ENCODE measurements at places on chromosomes 1 and 21.

- DNase-seq, result no peak
Measured at GRCh38 chr1:192839162-192840066, 30.6 kb downstream of the RGS2 start.

- no peak for DNase-seq
Measured at GRCh38 chr1:199813198-199813597, 214.3 kb upstream of the NR5A2 start.

DNA sequence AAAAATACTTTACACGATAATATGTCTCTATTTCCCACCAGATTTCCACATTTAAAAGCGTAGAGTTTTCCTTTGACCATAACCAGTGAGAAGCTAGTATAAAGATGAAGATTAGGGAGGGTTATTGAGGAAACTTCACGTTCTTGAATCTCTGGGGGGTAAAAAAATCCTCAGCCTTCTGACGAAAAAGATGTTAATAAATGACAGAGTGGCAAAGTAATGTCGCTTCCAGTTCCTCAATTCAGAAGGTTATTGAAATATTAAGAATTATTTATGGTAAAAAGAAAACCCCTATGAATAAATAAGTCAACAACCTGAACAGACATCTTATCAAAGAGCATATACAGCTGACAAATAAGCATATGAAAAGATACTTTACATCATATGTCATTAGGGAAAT is 241.0 kb downstream of the GPATCH2 start:
- DNase-seq, result no peak

DNA sequence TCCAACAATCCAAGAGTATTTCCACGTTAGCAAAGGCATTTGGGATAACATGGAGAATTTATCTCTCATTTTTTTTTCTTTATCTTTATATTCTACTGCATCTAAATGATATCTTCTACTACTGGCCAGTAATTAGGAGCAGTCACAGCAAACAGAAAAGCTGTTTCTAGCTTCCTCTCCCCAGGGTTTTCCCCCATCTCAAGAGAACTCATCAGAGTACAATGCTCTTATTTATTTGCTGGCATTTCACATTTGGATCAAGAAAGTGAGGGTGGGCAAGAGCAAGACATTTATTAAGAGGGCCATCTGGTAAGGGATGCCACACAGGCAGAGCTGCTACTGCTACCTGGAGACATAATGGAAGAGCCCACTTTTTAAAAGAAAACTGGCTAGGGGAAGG is 368.2 kb downstream of the USH2A start:
- no peak for DNase-seq

DNA sequence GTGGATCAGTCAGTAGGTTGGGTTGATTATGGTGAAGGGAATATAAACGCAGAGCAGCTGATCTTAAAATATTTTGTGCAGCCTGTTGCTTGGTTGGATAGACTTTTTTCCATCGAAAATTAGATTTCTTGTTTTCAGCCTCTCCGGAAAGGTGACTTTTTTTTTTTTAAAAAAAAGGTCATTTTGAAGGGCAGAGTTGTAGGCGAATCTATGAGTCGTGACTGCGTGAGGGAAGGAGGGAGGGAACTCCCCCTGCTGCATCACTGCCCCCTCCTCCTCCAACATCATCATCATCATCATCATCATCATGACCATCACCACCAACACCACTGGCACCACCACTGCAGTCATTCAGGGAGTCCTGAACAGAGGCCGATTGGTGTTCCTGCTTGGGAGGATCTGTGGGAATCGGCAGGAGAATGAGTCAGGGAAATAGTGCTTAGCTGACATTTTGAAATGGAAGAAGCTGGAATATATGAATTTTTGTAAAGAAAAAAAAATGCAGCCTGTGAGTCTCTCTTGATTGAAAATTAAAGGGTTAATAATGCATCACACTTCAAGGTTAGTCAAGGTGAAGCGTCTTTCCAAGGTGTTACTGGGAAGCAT is 1.2 kb downstream of the ATP1B1 start:
- peak; percentile 25 for DNase-seq

DNA sequence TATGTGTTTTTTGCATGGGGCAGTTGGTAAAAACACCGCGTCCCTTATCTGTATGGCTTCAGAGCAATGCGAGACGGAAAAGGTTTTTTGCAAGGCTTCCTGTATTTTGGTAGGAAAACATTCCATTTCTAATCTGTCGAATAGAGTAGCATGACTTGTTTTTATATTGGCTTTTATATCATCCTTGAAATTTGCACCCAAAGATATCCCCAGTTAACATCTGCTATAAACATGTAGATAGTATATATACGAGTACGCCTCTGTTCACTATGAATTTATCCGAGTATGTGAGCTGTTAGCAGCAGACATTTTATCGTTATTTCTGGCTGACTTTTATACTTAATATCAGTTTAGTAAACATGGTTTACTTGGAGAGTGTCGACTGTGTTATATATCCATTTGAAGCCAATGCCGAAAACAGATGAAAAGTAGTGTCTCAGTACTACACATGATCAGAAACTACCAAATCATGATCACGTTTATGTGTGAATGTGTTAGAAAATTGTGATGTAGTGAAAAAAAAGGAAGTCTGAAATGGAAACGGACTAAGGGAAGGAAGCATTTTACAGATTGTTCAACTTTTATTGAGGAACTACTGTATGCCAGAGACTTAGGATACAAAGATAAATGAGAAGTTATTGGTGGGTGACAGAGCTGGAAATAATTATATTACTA is 1.0 kb downstream of the LEPR start:
- no peak for DNase-seq

DNA sequence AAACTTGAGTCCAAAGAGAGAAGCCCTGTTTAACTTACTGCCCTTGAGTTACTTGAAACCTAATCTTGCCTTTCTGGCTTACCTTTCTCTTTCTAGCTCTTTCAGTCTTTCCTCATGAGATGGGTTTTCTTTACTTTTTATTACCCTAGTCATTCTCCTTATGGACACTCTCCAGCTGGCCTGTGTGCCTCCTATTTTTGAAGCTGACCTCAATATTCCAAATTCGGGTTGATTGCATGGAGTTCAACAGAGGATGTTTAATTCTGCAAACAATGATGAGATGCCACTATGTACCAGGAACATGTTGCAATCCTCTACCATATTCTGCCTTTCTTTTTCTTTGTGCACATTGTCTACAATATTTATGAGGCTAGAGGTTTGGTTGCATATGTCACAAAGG is 20.7 kb downstream of the DNAJC6 start:
- DNase-seq, result no peak

DNA sequence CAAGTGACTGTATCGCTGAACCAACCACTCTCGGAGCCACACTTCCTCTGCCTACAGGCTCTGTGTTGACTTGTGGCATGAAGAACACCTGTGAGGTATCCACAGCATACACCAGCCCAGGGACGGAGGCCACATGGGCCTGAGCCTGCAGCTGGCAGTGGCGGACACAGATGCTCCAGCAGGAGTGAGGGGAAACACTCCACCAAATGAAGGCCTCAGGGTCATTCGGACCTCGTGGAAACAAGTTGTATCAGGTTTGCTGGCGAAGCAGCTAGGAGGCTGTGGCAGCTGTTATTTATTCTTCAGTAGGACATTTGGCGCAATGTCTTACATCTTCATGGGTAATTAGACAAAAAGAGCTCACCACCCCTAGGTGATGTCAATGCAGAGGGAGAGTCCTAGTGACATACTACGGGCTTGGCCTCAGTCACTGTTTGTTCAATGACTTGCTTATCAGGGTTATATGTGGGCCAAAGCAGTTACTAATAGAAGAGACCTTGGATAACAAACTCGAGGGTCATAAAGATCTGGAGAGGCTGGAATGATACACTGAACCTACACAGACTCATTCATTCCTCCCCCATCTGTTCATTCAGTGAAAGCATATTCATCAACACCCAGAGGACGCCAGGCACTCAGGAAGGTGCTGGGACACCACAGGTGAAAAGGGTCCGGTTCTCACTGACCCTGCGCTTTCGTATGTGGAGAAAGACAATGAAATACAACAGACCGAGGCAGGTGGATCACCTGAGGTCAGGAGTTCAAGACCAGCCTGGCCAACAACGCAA is 11.6 kb upstream of the ETS2 start:
- no peak for DNase-seq

GRCh38 chr21:38115870-38116269 is 140.9 kb upstream of the KCNJ15 start:
- no peak for DNase-seq

GRCh38 chr1:27122652-27123051 is 32.3 kb downstream of the SLC9A1 start:
- DNase-seq, result no peak

- DNase-seq, result no peak
Measured at GRCh38 chr1:80987824-80988223, 812.9 kb upstream of the ADGRL2 start.

- DNase-seq, result peak; percentile 74
Measured at GRCh38 chr21:44911384-44912157, 9.1 kb downstream of the ITGB2 start.

GRCh38 chr1:13730751-13731482 is 30.9 kb downstream of the PRDM2 start:
- DNase-seq, result peak; percentile 85

GRCh38 chr21:40102682-40103081 is 235.4 kb downstream of the PCP4 start:
- DNase-seq, result no peak

Data from activated T-cell treated with anti-CD3 and anti-CD28 coated beads, Interleukin-2, amount 50 U/mL, for 72 hours (primary cell).